Right lung (tissue), 10 donors: ENCODE measurements at places on chromosomes 4 and X.

DNA sequence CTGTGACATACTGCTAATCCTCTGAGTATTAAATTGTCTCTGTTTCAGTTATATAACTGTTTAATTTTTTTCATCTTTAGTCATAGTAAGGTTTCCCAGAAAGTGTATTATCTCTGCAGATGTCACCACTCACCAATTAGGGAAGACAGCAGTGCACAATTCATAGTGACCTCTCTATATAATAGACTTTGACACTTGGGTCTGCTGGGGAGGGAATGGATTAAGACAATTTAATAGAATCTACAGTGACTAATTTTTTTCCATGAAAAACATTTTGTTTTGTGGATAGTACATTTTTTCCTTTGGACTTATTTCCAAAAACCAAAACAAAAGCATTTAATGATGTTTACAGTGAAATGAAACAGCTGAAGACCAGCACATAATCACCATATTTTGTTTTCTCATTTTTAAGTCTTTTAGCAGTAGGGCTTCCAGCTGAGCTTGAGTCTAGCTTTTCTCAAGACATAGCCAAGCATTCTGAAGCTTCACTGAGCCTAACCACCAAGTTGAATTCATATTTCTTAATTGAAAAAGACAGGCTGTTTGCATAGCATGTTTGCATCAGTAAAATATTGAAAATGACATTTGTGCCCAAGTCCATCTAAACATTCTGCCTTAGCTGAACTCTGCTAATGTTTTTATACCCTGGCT is 69.5 kb downstream of the PCDH19 start:
- peak; percentile 63 for DNase-seq

DNA sequence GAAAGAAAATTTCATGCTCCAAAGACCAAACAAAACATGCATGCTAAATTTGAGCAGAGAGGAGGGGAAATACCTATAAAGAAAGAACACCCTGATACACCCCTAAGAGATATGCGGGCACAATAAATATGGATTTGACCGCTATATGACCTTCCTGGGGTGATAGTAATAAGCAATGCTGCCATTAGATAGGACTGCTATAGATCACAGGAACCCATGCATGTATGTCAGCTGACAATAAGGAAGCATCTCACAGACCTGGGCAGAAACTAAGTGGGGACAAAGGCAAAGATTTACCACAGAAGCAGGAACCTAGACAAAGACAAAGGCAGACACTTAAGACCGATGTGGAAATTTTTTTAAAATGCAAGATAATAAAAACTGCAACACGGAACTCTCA is 21.3 kb downstream of the ZNF721 start:
- no peak for DNase-seq

- DNase-seq: no peak
Observed at GRCh38 chrX:135112096-135112729, 8.1 kb downstream of the ETDB start.

DNA sequence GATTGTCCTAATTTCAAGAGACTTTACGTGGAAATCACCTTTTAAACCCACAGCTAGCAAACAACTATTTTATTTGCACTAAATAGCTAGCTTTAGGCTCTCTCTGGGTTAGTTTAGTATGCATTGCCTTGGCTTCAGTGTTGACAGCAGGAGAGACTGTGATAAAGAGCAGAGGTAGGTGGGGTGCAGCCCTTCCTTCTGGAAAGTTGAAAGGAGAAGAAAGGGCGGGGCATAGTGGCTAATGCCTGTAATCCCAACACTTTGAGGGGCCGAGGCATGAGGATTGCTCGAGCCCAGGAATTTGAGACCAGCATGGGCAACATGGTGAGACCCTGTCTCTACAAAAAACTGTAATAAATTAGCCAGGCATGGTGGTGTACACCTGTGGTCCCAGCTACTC is 29.0 kb upstream of the TMEM154 start:
- no peak for DNase-seq

DNA sequence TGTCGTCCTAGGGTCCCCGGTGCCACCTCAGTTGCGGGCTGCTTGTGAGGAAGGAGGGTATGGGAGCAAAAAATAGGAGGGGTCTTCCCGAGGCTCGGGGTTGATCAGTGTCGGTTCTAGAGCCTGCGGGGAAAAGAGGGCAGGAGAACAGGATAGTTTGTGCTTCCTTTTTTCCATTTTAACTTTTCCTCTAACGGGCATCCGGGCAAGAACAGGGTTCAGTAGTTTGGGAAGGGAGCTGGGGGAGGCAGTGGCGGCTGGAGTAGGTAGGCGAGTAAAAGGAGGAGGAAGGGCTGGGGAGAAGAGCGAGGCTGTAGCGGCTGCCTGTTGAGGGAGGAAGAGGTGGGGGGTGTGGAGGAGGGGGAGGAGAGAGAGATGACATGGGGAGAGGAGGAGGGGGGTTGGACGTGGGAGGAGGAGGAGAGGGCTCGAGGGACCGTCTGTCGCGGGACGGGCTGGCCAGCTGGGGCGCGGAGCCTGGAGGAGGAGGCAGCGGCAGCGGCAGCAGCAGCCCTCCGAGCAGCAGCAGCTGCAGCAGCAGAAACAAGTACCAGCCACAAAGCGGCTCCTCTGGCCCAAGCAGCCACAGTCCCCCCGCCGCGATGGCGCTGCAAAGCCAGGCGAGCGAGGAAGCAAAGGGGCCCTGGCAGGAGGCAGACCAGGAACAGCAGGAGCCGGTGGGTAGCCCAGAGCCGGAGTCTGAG is at the start of gene SLC16A2:
TSS of gene SLC16A2 (plus strand) at position 458 of the 704 bp plus-strand sequence. CDS start at position 603, 145 bp downstream.
- peak; percentile 82 for DNase-seq

DNA sequence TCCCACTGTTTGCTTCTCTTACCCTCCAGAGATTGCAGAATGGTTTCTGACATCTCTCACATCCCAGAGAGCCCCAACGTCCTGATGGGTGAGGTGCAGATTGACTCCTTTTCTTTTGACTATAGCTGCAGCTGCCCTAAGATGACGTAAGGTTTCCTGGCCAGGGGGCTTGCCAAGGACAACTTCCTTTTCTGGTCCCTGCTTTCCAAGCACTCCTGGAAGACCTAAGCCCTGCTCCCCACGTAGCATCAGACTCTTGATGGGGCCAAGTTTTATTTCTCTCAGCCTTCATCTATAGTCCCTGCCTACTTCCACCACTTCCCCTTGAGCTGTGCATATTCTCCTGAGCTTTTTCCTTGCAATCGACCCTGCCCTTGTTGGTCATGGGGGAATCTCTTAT is 497.7 kb downstream of the IDS start:
- DNase-seq: no peak

GRCh38 chr4:87012265-87012953 is 77.6 kb downstream of the AFF1 start:
- no peak for DNase-seq

GRCh38 chrX:13859724-13860123 is 42.8 kb upstream of the GPM6B start:
- DNase-seq: no peak

DNA sequence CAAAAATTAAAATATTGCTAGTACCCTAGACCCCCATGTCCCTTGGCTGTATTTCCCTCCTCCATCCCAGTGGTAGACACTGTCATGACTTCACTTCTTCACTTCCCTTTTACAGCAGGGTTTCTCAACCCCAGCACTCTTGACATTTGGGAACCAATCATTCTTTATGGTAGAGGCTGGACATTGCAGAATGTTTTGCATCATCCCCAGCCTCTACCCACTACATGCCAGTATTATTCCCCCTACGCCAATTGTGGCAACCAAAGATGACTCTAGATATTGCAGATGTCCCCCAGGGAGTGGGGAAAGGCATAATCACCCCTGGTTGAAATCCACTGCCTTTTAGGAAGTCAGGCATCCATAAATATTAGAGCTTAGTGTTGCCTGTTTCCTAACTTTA is 138.6 kb downstream of the AMELX start:
- DNase-seq: no peak

- peak; percentile 74 for DNase-seq
Observed at GRCh38 chr4:61273233-61273632, 73.1 kb downstream of the ADGRL3 start.

GRCh38 chrX:74383611-74384010 is 37.7 kb upstream of the SLC16A2 start:
- DNase-seq: peak; percentile 24

DNA sequence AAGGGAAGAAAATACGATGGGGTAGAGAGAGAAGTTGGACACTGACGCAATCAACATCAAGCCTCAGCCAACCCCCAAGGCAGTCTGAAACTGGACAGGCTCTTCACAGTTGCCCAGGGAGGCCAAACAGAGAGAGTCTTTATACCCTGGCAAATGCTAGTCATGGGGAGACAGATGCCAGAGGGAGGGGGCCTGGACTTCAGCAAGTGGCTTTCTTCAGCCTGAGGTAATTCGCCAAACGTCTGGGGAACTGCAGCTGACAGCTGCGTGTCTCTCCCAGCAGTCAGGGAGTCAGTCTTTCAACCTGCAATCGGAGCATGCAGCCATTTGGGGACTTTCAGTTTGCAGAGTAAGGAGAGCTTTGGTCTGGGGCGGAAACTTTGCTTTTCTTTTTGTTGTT is 521.6 kb downstream of the TRIML1 start:
- no peak for DNase-seq

DNA sequence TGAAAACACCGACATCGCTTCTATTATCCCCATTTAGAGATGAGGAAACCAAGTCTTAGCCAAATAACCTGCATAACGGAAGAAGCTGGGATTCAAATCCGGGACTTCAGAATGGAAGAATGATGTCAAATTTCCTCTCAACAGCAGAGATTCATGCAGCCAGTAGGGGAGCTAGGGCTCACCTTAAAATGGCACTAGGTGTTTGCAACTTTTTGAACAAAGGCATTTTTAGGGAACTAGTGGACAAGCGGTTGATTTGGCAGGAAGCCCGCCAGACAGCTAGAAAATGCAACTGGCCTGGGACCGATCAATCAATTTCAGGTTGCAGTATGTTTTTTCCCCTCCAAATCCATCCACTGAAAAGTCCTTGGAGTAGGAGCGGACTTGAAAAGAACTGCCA is 224.2 kb downstream of the PTTG2 start:
- DNase-seq: no peak

- DNase-seq: no peak
Observed at GRCh38 chr4:175090116-175090515, 172.0 kb downstream of the ADAM29 start.

DNA sequence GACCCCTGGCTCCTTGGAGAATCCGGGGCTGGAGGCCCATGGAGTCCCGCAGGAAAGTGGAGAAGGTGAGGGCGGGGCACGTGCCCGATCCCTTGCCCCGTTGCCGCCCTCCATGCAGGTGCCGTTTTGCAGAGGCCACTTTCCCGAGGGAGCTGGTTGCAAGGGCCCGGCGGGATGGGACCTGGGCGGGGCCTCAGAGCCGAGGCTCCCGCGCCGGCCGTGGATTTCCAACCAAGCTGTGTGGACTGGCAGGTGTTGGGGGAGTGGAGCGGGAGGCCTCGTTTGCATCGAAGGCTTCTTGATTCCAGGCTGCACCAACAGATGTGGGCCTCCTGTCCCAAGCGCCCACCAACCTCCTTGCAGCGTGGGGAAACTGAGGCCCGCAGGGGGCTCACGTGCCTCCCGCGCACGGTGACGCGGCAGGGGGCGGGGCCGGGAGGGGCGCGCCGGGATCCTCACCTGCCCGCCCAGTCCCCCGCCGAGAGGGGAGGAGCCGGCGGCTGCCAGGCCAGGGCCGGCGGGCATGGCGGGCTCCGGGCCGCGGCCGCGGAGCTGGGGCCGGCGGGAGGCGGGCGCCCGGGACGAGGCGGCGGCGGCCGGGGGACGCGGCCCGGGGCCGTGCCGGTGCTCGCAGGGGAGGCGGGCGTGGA is 24.9 kb downstream of the SH3BP2 start:
- DNase-seq: no peak

DNA sequence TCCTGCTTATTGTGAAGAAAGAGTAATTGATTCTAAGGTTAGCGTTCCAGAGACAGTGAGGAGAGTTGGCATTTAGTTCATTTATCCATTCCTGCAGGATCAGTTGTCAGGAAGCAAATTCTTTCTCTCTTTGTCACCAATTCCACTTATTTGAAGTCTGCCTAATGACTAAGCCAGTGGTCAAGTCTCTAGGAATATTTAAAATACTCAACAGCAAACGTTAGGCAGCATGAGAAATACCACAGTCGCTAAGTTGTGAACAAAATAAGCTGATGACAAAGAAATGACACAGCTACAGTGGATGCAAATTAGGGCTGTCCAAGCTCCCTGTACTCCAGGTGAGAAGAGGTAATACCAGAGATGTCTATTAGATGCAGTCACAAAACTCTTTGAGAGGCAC is 6.6 kb upstream of the MAGEB17 start:
- no peak for DNase-seq

DNA sequence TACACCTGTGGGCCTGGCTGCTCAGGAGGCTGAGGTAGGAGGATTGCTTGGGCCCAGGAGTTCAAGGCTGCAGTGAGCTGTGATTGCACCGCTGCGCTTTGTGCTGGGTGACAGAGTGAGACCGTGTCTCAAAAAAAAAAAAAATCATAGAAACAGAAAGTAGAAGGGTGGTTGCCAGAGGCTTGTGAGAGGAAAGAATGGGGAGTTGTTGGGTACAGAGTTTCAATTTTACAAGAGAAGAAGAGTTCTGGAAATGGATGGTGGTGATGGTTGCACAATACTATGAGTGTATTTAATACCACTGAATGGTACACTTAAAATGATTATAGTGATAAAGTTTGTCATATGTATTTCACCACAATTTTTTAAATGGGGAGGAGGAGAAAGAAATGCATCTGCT is 10.2 kb upstream of the GLOD5 start:
- DNase-seq: no peak

DNA sequence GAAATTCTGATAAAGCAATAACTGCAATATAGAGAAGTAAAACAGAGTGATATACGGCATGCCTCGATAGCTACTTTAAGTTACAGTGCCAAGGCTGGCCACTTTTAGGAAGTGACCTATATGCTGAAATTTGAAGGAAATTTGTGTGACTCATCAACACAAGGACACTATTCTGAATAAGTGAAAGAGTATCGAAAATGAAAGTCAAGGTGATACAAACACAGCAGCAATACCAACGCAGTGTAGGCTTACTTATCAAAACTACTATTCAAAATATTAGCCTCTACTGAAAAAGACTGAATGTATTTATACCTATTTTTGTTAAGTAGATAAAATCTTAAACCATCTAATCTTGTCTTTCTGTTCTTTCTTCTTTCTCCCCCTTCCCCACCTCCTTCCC is 459.9 kb upstream of the GNPDA2 start:
- DNase-seq: no peak

DNA sequence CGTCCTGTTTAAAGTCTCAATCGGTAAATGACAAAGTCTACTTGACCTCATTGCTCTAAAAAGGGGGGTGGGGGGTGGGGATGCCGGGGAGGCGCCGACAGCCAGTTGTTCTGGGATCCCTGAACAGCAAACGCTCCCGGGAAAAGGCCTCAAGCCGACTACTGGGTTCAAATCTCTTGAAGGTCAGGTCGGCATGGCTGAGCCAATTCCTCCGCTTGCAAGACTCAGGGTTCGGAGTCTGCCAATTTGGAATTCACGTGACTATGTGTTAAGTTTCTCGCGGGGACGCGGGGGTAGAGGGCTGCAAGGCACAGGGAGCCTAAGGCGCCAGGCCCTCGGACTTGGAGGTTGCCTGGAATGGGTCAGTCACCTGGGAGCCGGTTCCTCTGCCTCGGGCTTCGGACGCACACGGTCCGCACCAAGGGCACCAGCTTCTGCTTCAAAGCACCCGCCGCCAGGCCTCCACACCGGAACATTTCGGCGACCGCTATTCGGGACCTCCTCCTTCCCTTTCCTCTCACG is 399 bp downstream of the AIFM1 start:
- DNase-seq: no peak
